K562 (cell line): ENCODE measurements at places on chromosomes 13 and 19.

DNA sequence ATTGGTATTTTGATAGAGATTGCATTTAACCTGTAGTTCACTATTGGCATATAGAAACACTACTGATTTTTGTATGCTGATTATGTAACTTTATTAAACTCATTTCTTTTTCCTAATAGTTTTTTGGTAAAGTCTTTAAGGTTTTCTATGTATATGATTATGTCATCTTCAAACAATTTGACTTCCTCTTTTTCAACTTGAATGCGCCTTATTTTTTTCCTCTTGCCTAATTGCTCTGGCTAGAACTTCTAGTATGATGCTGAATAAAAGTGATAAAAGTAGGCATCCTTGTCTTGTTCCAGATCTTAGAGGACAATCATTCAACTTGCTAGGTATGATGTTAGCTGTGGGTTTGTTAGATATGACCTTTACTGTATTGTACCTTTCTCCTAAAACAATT lies 1034.9 kb downstream of the PCDH9 start:
- no peak for DNase-seq

DNA sequence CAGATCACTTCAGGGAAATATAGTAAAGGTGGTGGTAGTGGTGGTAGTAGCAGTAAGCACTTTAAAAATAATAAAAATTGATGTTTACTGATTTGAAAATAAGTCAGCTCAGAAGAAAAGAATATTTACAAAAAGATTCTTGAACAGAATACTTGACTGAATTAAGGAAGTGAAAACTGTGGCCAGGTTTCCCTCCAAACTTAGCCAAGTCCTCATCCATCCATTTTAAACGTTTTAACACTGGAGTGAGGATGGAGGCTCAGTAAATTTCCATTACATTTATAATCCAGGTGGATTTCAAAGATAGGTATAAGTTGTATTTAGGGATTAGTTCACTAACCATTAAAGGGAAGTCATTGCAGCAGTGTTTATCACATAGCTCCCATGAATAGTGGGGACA lies 221.5 kb downstream of the RGCC start:
- no peak for DNase-seq

- DNase-seq: no peak
Measured at GRCh38 chr19:18607226-18608101, 865 bp upstream of the CRLF1 start.

- DNase-seq: peak; percentile 61
Measured at GRCh38 chr19:1674293-1674679, 21.9 kb upstream of the TCF3 start.

DNA sequence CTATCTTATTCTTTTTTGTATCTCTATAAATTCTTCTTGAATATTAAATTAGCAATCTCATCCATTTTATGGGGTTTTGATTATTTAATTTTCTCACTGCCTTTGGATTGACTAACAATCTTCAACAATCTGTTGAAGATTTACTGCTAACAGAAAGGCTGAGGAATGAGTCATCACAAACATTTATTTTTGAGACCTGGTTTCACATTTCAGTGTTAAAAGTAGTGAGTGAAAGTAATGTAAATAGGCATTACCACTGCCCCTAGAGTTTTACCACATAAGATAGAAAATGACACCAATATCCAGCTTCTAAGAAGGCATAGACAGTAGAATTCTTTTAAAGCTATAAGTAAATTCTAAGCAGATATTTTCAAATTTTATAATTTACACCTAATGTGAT lies 472.8 kb downstream of the OLFM4 start:
- no peak for DNase-seq
